ENCODE measurements at places on chromosomes 13 and 19.

DNA sequence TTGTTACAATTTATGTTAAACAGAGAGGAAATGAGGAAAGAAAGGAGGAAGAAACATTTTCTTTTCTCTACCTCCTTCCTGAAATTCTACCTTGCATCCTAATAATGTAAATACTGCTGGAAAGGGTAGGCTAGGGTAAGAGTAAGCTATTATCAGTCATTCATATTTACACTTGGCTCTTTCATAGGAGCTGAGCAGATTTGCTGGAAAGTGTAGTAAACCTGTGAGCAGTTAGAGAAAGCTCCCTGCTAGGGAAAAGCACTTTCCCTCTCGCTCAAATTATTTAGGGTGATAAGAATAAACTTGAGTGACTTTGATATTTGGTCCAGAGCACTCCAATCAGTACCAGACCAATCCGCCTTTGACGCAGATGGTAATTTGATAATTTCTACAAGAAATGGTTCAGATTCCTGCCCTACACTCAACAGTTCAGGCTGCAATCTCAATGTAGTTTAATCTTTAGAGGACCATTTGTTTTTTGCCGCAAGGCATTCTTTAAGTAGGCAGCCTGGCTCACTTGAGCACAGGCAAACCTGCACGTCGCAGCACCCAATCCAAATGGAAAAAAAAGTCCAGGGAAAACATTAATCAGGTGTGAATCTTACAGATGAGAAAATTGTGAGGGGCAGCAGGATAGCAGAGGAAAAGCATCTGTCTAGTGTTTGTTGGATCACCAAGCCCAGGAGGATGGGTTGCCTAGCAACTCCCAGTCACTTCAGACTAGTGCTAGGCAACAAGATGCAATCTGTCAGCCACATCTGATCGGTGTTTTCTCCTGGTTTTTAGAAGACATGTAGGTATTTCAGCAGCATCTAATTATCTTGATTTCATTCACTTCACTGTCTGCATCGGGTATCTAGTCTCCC is 68.6 kb upstream of the KL start:
- no peak for DNase-seq

DNA sequence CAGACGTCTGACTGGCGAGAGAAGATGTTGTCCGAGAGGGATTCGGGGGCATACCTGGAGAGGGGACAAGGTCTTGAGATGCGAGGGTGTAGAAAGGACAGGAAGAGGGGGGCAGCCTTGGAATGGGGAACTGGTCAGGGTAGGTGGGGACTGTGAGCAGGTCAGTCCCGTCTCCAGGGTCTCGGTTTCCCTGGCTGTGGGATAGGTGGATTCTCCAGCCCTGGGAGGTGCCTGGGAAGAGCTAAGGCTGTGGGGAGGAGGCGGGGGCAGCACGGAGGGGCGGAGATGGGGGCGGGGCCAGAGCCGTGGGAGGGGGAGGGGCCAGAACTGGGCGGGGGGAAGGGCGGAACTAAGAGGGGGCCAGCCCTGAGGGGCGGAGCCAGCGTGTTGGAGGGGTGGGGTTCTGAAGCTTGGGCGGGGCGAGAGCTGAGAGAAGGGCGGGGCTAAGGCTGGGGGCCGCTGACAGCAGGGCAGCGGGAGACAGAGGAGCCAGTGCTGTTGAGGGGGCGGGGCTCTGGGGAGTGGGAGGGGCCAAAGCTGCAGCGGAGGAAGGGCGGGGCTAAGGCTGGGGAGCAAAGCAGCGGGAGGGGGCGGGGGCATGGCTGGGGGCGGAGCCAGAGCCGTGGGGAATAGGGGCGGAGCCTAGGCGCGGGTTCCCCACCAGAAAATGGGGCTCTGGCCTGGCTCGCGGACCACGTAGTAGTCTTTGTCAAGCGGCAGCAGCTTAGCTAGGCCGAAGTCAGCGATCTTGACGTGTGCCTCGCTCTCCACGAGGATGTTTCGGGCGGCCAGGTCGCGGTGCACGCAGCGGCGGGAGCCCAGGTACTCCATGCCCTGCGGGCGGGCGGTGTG is 9.5 kb upstream of the INSL3 start:
- DNase-seq: peak; percentile 58

DNA sequence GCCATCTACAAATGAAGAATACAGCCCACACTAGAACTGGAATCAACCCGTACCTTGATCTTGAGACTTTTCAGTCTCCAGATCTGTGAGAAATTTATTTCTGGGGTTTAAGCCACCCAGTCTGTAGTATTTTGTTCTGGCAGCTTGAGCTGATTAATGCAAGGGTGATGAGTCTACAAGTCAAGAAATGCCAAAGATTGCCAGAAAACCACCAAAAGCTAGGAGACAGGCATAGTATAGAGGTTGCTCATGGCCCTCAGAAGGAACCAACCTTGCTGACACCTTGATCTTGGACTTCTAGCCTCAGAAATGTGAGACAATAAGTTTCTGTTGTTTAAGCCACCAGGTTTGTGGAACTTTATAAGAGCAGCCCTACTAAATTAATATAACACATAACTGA is 428.2 kb upstream of the KLF12 start:
- no peak for DNase-seq

DNA sequence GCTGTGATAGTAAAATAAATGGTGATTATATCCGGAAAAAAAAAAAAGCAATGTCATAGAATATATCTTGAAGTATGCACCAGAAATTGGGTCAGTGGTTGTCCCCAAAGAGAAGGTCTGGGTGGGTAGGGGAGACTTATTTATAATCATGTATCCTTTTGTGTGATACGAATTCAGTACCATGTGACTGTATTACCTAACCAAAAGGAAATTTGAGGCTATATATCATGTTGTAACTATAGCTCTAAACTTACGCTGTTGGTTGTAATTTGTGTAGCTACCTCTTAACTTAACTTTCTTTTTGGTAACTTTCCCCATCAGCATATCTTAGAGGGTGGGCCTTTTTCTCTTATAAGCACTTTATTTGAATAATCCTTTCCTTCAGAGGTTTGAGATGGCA is 25.2 kb upstream of the KCTD4 start:
- DNase-seq: no peak

GRCh38 chr19:18761531-18762110 is 29.5 kb downstream of the COMP start:
- DNase-seq: no peak

GRCh38 chr19:9580728-9581127 is 3.6 kb downstream of the ZNF121 start:
- no peak for DNase-seq

- DNase-seq: no peak
These were observed 40.2 kb downstream of the CILP2 start for GRCh38 chr19:19578252-19578651.

GRCh38 chr13:35143123-35143522 is 201.1 kb downstream of the NBEA start:
- no peak for DNase-seq

DNA sequence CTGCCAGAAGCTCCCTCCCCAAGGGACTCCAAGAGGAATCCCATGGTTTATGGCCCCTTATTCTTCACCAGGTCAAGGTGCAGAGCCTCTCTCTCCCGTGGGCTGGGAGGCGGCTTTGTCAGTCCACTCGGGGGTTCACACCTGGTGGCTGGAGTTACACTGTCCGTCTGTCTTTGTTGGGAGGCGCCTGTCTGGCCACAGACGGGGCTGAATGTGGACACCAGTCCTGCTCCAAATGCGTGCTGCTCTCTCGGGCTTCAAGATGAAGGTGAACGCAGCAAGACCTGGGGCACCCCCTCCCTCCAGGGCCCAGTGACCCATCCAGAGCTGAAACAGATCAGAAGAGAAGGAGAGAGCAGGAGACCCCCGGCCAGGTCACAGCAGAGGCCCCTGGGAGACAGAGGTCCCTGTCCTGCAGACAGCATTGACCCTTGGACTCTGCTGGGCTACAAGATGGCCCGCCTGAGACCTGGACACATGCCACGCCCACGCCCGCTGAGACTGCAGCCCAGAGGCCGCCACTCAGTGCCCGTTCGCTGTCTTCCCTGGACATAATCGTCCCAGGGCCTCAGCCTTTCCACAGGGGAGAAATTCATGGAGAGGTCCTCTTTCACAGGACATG is 29.9 kb upstream of the TUBGCP3 start:
- DNase-seq: no peak

DNA sequence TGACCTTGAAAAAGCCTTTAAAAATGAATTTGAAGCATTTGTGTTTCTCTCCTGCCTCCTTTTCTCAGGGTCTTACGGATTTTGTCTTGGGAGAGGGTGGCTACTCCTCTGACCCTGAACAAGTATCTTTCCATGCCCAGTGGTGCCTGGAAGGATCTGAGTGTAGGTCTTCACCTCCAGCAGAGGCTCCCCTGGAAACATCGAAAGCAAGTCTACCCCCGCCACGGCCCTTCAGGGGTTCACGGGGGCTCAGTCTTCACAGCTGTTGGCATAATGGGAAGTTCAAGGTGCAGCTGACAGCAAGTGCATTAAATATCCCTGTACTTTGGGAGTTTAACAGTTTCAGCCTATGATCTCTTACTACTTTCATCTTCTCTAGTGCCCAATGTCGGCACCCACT is 42.7 kb upstream of the SLC15A1 start:
- DNase-seq: no peak

GRCh38 chr13:109743706-109744453 is 42.5 kb downstream of the IRS2 start:
- no peak for DNase-seq

All from CD4-positive, alpha-beta T cell treated with Interleukin-10 for 1 hour (primary cell).